ENCODE measurements at places on chromosomes 16 and 17. TPM values are rescaled to one million over a fixed set of nuclear protein-coding genes. Genes with fewer than 3 reads are reported as not detected.

The NLRC3 gene
- 95.4 TPM for total RNA-seq

The TEKT3 gene
- total RNA-seq: 0.25 TPM

The WFDC1 gene
- not detected for total RNA-seq

The KRT28 gene
- not detected for total RNA-seq

The ANTKMT gene
- 9.3 TPM for total RNA-seq

The DCXR gene
- 93.9 TPM for total RNA-seq

The IGFALS gene
- total RNA-seq: not detected

The FNDC8 gene
- not detected for total RNA-seq

The DNAH17 gene
- 0.08 TPM for total RNA-seq

The ADAM11 gene
- total RNA-seq: 0.28 TPM

The TBC1D3D gene
- total RNA-seq: 0.33 TPM

The TNP2 gene
- total RNA-seq: not detected

The ITGB3 gene
- total RNA-seq: 1.9 TPM

The MYH2 gene
- not detected for total RNA-seq

The PLCG2 gene
- 13.3 TPM for total RNA-seq

The GPATCH8 gene
- total RNA-seq: 43.0 TPM

The SCGB1C2 gene
- total RNA-seq: not detected

The SPNS3 gene
- total RNA-seq: 14.1 TPM

The TPPP3 gene
- total RNA-seq: not detected

The TOM1L1 gene
- 0.83 TPM for total RNA-seq

The VMP1 gene
- total RNA-seq: 398 TPM

The PRR11 gene
- 70.6 TPM for total RNA-seq

The ACLY gene
- total RNA-seq: 177 TPM

The CD300LB gene
- total RNA-seq: not detected

The SLC47A1 gene
- total RNA-seq: 0.28 TPM

The MT1A gene
- total RNA-seq: not detected

The C16orf74 gene
- 0.33 TPM for total RNA-seq

The NUDT7 gene
- total RNA-seq: 5.3 TPM

The TBC1D3K gene
- total RNA-seq: not detected

The MYL4 gene
- total RNA-seq: not detected

The CCL1 gene
- total RNA-seq: 4.8 TPM

The AURKB gene
- total RNA-seq: 160 TPM

The KCNJ2 gene
- not detected for total RNA-seq

The CES4A gene
- total RNA-seq: 37.8 TPM

The TEN1 gene
- 16.3 TPM for total RNA-seq

The MPO gene
- 0.08 TPM for total RNA-seq

The RUNDC3A gene
- not detected for total RNA-seq

The CLEC3A gene
- not detected for total RNA-seq

The RHOT2 gene
- total RNA-seq: 140 TPM

The EPOP gene
- total RNA-seq: 10.3 TPM

The DOK4 gene
- total RNA-seq: 3.4 TPM

The CNGB1 gene
- total RNA-seq: not detected

The PMM2 gene
- total RNA-seq: 41.7 TPM

The TNK1 gene
- 0.86 TPM for total RNA-seq

The ALDOA gene
- total RNA-seq: 1,450 TPM

The SDR42E1 gene
- 5.9 TPM for total RNA-seq

The IRF8 gene
- 4.8 TPM for total RNA-seq

The RNF157 gene
- 79.8 TPM for total RNA-seq

The DHRS7C gene
- not detected for total RNA-seq

The KCNJ18 gene
- not detected for total RNA-seq

The TXNDC17 gene
- total RNA-seq: 70.6 TPM

The WNT3 gene
- not detected for total RNA-seq

The ABCA9 gene
- total RNA-seq: not detected
